GM12891 (cell line): ENCODE measurements at places on chromosomes 11 and 22.
A peak's percentile ranks its signal among the peaks of the same experiment; 100 is the strongest.

- no peak for DNase-seq
Measured at GRCh38 chr22:47435204-47435487, 672.7 kb downstream of the TBC1D22A start.

DNA sequence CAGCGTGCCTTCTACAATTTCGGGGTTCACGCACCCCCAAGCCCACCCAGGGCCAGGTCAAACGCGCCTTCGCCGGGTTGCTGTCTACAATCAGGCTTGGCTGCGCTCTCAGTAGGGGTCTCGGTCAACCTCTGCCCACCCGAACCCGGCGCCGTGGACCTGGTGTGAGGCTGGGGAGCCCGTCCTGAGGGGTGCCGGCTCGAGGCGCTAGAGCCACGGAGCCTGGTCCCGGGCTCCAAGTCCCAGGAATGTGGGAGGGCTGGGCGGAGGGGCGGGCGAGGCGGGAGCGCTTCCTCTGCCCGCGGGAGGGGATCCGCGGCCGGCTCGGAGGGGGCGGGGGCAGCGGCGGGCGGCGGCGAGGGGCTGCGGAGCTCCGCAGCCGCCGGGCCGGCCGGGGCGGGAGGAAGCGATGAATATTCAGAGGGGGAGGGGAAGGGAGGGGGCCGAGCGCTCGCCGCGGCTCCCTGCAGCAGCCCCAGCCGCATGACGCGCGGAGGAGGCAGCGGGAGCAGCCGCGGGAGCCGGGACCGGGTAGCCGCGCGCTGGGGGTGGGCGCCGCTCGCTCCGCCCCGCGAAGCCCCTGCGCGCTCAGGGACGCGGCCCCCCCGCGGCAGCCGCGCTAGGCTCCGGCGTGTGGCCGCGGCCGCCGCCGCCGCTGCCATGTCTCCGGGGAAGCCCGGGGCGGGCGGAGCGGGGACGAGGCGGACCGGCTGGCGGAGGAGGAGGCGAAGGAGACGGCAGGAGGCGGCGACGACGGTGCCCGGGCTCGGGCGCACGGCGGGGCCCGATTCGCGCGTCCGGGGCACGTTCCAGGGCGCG lies at the start of gene PTPRJ:
PTPRJ (plus strand) TSS at position 472 of the 819 bp plus-strand sequence. CDS start 354 bp downstream, outside the sequence.
- peak; percentile 70 for DNase-seq

DNA sequence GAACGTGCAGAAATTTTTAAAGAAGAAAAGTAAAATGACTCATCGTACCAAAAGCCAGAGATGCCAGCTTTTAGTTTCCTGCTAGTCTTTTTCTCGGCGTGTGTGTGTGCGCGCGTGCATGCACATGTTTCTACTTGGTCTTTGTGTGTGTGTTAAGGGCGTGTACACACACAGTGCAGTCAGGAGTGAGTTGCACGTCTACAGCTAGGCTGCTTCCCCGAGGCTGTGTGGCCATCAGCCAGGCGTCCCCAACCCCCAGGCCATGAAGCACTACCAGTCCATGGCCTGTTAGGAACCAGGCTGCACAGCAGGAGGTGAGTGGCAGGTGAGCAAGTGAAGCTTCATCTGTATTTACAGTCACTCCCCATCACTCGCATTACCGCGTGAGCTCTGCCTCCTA lies 36.4 kb downstream of the KCNQ1 start:
- no peak for DNase-seq

DNA sequence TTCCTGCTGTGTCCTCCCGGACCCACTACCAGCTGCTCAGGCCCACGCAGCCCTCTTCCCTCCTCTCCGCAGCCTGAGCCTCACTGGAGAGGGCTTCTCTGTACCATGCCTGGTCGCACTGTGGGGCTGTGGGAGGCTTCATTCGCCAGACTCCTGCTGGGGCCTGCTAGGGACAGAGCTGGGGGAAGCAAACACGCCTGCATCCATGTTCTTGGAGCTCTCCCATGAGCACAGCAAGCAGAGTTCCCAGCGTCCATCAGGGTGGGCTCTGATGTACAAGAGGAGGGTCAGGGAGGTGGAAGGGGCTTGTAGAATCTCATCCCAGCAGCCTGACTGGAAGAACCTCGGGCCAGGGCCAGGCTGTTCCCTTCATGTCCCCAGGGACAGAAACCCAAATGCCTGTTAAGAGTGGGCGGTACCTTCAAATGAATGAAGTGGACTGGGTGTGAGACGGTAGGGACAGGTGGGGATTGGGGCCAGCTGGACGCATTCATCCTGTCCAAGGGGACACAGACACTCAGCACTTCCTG lies 59.9 kb downstream of the MPPED1 start:
- DNase-seq = no peak

GRCh38 chr11:1714908-1715885 lies 18.2 kb downstream of the KRTAP5-6 start:
- DNase-seq = no peak

DNA sequence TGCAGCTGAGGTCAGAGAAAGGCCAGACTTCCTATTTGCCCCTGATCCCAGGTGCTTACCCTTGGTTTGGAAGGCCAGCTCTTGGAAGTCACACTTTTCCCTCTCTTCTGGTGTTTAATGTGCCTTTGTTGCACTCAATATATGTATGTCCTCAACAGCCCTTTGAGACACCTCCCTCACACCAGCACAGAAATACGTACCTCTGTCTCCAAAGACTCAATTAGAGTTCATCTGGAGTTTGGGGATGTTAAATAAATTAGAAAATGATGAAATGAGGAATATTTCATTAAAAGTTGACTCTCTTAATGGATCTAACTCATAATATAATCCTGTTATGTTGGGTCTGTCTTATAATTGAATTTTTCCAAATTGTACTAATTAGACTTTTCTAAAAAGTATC lies at the start of gene OR9G4:
OR9G4 (minus strand) TSS at position 101 of the 400 bp plus-strand sequence. CDS start 4,931 bp downstream, outside the sequence.
- DNase-seq = no peak

- no peak for DNase-seq
Measured at GRCh38 chr11:65953471-65953870, 8.1 kb upstream of the SART1 start.

GRCh38 chr11:115298300-115299012 lies 205.8 kb downstream of the CADM1 start:
- no peak for DNase-seq

- no peak for DNase-seq
Measured at GRCh38 chr11:2390725-2391151, 9.8 kb upstream of the TSSC4 start.

GRCh38 chr11:1978720-1979473 lies 18.7 kb downstream of the H19 start:
- DNase-seq = no peak

DNA sequence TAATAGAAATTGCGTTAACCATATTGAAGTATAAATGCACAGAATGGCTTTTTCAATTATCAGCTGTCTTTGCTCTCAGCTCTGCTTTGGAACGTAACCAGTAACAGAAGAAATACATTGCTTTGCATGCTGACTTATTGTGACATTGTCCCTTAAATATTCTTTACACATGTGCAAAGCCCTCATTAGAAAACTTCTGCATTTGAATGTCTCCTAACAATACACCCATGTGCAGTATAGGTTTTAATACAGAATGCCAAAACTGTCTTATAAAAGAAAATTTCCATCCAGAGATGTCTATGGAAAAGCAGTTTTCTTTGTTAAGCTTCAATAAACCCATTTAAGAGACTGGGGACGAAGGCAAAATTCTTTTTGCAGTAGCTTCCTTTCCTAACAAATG lies 560.3 kb upstream of the CHORDC1 start:
- DNase-seq = no peak

GRCh38 chr11:9577556-9577955 lies 4.1 kb downstream of the WEE1 start:
- no peak for DNase-seq

DNA sequence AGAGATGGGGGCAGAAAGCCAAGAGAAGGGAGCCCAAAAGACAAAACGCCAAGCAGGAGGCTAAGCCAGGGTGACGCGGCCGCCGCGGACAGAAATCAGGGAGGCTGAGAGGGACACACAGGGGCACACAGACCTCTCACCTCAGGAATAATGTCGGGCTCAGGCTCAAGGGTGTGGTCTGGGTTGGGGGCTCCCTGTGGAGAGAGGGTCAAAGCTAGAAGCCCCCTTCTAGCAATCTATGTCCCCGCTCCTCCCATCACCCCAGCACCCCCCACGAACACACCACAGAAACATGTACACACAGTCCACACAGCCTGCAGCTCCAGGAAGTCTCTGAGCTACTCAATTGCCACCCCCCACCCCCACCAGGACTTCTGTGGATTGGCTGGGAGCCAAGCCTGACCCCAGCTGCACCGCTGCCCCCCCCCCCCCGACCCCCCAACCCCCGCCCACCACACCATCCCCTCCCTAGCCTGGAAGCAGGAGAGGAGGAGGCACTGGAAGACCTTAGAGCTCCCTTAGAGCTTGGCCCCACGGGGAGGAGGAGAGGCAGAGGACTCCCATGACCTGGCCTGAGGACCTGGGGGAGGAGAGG lies 6.9 kb downstream of the BCL9L start:
- no peak for DNase-seq

GRCh38 chr11:64870176-64870892 lies 8.1 kb downstream of the EHD1 start:
- DNase-seq = no peak

GRCh38 chr11:130407978-130408377 lies 20.4 kb downstream of the ADAMTS8 start:
- no peak for DNase-seq

- DNase-seq = no peak
Measured at GRCh38 chr11:99545616-99546015, 524.9 kb downstream of the CNTN5 start.

DNA sequence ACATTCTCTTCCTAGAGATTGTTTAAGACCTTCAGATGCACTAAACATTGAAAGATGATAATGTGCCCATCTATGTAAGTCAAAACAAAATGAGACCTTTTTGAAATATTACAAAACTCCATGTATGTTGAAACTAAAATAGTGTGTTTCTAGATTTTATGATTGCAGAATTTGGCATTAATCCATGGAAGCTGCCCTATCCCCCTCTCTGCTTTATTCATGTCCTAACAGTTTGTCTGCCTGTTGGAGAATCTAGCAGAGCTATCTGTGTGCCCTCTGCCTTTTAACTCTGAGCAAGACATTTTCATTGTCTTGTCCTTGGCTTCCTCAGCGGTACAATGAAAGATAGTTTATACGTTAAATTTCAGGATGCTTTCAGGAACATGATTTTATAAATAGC lies 105.5 kb downstream of the FAT3 start:
- DNase-seq = no peak

DNA sequence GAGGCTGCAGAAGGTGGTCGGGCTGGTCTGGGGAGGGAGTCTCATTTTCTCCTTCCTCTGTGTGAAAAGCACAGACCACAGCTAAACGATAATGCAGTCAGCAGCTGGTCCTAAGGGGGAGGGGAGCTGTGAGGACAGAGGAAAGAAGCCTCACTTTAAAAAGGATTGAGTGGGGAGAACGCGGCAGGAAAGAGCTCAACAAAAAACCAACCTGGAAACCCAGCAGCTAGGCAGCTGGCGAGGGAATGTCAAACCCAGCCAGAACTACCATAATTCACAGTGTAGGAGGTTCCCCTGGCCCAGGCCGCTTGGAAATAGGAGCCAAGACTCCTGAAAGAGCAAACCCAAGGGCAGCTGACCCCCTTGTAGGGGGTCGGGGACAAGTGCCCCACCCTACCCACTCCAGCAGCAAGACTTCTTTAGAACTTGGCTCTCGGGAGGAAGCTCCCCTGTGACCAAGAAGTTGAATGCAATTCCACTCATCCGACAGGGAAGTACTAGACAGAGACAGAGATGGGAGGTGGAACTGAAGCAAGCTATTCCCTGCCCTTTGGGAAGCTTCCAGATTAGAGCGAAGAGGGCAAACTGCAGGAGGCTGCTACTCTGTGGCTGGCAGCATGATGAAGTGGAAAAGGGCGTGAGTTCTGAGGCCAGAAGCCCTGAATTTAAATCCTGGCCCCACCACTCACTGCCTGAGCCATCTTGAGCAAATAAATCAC lies 16.5 kb upstream of the DGKZ start:
- no peak for DNase-seq

DNA sequence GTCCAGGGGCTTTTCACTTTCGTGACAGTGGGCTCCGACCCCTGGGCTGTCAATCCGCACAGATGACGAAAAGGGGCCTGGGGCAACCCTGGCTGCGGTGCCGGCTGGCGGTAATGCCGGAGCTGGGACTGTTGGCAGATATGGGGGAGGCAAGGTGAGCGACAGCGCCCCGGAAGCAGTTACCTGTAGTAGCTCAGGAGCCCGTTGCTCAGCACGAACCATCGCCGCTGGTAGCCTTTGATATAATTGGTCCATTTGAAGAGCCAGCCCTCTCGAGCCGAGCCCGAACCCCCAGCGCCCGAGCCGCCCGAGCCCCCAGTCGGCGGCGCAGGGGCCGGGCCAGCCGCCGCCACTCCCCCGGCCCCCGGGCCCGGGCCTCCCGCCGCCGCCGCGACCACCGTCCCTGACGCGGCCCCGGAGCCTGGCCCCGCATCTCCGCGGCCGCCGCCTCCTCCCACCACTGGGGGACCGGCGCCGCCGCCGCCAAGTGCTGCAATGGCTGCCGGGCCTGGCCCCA lies 396 bp downstream of the OSBP start:
- peak; percentile 24 for DNase-seq

DNA sequence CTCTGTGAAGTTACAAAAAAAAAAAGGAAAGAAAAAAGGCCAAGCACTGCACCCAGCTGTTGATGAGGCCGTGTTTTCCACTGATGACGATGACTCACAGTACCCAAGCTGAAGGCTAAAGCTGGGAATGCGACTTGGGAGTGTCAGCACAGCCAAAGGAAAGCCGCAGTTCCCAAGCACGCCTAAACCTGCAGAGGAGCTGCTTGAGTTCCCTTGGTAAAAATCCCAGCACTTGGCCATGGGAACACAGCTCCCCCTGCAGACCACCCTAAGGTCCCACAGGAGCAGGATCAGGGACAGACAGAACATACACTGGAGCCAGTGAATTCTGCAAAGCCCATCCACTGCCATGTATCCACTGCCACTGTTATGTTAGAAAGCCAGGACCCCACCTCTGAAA lies 39.9 kb downstream of the SERGEF start:
- no peak for DNase-seq

DNA sequence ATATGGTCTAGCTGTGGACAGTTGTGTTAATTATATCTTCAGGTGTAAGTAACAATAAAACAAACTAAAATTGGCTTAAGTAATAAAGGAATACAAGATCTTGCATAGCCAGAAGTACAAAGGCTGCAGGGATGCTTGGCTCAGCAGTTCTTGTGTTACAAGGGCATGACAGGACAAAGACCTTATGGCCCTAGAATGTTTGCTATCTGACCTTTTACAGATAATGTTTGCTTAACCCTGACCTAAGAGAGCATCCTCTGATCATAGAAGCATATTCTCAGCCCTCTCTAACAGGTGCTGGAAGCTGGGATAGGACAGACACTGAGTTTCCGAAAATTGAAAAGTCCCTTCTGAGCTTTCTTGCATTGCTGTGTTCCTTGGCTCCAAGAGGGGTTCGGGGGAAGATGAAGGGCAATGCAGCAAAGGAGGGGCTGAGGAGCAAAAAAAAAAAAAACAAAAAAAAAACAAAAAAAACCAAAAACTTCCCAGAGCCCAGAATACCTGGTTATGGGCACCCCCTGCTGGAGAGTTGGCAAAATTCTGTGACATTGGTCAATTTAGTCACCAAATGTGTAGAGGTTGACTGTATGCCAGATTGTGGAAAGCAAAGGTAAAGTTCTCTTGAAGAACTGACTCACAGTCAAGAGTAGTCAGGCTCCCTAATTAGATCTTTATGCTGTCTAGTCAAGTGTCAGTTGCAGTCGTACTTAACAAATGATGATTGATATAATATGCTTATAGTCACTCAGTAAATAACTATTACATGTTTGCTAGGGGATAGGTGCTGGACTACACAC lies 10.4 kb upstream of the HIKESHI start:
- peak; percentile 16 for DNase-seq

GRCh38 chr11:116517584-116517983 lies 255.2 kb downstream of the BUD13 start:
- no peak for DNase-seq
